ENCODE measurements at places on chromosomes 4 and X.

DNA sequence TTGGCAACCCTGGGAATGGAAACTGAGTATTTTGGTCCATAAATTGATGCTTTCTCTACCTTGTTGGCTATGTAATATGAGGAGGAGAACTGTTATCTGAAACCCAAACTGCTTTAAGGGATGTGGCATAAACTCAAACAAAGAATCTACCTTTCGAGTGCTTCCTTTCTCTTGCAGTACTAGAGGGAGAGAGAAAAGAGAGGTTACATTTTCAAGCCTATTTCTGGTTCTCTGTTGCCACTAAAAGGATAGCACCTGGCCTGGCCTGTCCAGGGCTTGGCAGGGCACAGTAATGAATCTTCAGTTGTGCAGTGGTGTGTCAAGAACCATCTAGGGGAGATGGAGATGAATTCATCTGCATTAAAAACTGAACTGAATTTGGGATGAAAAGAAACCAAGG, 308.6 kb downstream of the PTTG2 start:
- no peak overlapping the region for H3K27ac ChIP-seq
- no peaks in the 10 kb centered on the region for H3K4me1 ChIP-seq
- no peaks in the 10 kb centered on the region for H3K36me3 ChIP-seq
- no peaks in the 10 kb centered on the region for H3K27me3 ChIP-seq
- no peak overlapping the region for H3K4me3 ChIP-seq
- DNase-seq, result no peak

GRCh38 chrX:26845056-26845455, 618.1 kb downstream of the PPP4R3C start:
- no peak for DNase-seq
- no peaks in the 10 kb centered on the region for H3K27me3 ChIP-seq
- H3K27ac ChIP-seq, result no peak overlapping the region
- no peaks in the 10 kb centered on the region for H3K4me1 ChIP-seq

GRCh38 chr4:113759696-113760093, 1.8 kb downstream of the CAMK2D start:
- no peak for DNase-seq
- H3K36me3 ChIP-seq, result no peaks in the 10 kb centered on the region
- peak overlapping the region; percentile 91 for H3K27ac ChIP-seq
- H3K4me1 ChIP-seq, result peaks cover 54% of the 10 kb centered on the region
- no peaks in the 10 kb centered on the region for H3K27me3 ChIP-seq
- H3K4me3 ChIP-seq, result peak overlapping the region; percentile 83

DNA sequence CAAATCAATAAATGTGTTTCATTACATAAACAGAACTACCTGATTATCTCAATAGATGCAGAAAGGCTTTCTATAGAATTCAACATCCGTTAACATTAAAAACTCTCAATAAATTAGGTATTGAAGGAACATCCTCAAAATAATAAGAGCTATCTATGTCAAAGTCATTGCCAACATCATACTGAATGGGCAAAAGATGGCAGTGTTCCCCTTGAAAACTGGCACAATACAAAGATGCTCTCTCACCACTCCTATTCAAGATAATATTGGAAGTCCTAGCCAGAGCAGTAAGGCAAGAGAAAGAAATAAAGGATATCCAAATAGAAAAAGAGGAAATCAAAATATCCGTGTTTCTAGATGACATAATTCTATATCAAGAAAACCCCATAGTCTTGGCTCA, 466.4 kb downstream of the MAGEE1 start:
- H3K27ac ChIP-seq, result no peak overlapping the region
- no peaks in the 10 kb centered on the region for H3K4me1 ChIP-seq
- no peak for DNase-seq
- no peaks in the 10 kb centered on the region for H3K36me3 ChIP-seq
- H3K4me3 ChIP-seq, result no peak overlapping the region

DNA sequence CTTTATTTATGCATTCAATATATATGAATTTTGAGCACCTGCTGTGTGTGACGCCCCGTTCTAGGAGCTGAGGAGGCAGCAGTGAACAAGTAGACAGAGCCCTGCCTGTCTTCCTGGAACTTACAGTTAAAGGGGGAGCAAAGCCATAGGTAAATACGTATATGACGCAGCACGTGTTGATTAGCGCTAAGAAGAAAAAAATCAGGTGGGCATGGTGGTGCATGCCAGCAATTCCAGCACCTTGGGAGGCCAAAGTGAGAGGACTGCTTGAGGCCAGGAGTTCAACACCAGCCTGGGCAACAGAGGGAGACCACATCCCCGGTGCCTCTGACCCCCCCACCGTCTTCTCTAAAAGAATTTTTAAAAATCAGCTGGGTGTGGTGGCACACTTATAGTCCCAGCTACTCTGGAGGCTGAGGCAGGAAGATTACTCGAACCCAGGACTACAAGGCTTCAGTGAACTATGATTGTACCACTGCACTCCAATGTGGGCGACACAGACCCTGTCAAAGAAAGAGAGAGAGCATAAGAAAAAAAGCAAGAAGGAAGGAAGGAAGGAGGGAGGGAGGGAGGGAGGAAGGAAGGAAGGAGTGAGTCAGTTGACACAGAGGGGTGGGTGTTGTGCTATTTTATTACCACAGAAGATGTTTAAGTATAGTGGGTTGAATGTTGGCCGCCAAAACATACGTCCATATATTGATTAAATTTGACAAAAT, 5.4 kb upstream of the KIAA0232 start:
- H3K36me3 ChIP-seq, result no peaks in the 10 kb centered on the region
- peaks cover 2% of the 10 kb centered on the region for H3K27me3 ChIP-seq

DNA sequence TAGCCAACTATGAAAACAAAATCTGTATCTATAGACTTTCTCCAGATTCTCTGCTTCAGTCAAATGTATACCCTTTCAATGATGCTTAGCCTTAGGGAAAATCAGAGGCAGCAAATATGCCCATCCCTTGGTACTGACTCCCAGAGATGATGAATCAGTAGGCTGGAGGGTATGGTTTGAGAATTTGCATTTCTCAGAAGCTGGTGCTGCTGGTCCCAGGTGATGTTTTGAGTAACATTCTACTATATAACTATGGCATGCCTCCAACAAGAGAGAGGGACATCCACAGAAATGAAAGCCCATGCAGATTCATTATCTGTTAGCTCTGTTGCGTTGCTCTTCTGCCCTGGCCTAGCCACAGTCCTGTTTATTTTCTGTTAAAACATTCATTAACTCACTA, 13.6 kb downstream of the TNIP3 start:
- no peaks in the 10 kb centered on the region for H3K36me3 ChIP-seq
- no peak for DNase-seq
- H3K27ac ChIP-seq, result no peak overlapping the region
- no peaks in the 10 kb centered on the region for H3K27me3 ChIP-seq
- peaks cover 19% of the 10 kb centered on the region for H3K4me1 ChIP-seq
- no peak overlapping the region for H3K4me3 ChIP-seq

DNA sequence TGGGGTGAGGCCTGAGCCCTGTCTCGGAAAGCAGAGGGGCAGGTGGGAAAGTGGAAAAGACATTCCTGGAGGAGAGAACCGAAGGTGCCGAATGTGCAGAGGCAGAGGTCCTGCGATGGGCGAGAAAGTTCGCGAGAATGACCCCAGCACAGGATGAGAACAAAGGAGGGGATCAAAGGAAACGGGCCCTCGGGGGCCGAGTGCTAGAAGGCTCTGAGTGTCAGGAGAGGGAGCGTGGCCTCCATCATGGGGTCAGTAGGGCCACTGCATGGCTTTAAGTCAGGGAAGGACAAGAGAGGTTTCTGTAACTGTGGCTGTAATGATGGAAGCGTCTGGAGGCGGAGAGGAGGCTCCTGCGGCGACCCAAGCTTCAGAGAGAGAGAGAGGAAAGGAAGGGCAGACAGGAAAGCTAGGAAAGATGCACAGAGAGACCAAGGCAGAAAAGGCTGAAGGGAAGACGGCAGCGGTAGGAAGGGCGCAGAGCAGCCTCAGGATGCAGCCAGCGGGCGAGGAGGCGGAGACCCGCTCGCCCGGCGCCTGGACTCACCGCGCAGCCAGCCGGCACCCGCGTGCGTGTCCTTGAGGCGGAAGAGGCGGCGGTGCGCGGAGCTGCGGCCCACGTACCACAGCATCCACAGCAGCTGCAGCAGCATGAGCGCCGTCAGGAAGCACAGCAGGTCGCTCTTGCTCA, 669 bp downstream of the OTOP1 start:
- no peaks in the 10 kb centered on the region for H3K4me1 ChIP-seq
- peak overlapping the region; percentile 54 for H3K4me3 ChIP-seq
- peaks cover 5% of the 10 kb centered on the region for H3K36me3 ChIP-seq
- peaks cover 56% of the 10 kb centered on the region for H3K27me3 ChIP-seq

- no peak for DNase-seq
- H3K27me3 ChIP-seq, result no peaks in the 10 kb centered on the region
- H3K27ac ChIP-seq, result no peak overlapping the region
- H3K36me3 ChIP-seq, result no peaks in the 10 kb centered on the region
- H3K4me1 ChIP-seq, result peaks cover 13% of the 10 kb centered on the region
These were observed 130.5 kb downstream of the SMIM20 start for GRCh38 chr4:26044524-26044923.

- peaks cover 8% of the 10 kb centered on the region for H3K36me3 ChIP-seq
- no peak for DNase-seq
- no peak overlapping the region for H3K27ac ChIP-seq
- peaks cover 3% of the 10 kb centered on the region for H3K4me1 ChIP-seq
These were observed 110.1 kb downstream of the PGRMC2 start for GRCh38 chr4:128177498-128177897.

- no peaks in the 10 kb centered on the region for H3K36me3 ChIP-seq
- peaks cover 2% of the 10 kb centered on the region for H3K27me3 ChIP-seq
- H3K27ac ChIP-seq, result no peak overlapping the region
- no peaks in the 10 kb centered on the region for H3K4me1 ChIP-seq
- no peak overlapping the region for H3K4me3 ChIP-seq
These were observed 19.0 kb upstream of the DCX start for GRCh38 chrX:111431001-111431400.

GRCh38 chr4:11474146-11474545, 45.5 kb upstream of the HS3ST1 start:
- no peaks in the 10 kb centered on the region for H3K27me3 ChIP-seq
- H3K27ac ChIP-seq, result no peak overlapping the region
- no peak for DNase-seq
- no peaks in the 10 kb centered on the region for H3K36me3 ChIP-seq

GRCh38 chr4:168744021-168744420, 247.2 kb downstream of the PALLD start:
- no peak for DNase-seq
- H3K27ac ChIP-seq, result peak overlapping the region; percentile 88
- H3K36me3 ChIP-seq, result peaks cover 37% of the 10 kb centered on the region
- H3K4me3 ChIP-seq, result no peak overlapping the region
- H3K27me3 ChIP-seq, result no peaks in the 10 kb centered on the region
- H3K4me1 ChIP-seq, result peaks cover 74% of the 10 kb centered on the region

DNA sequence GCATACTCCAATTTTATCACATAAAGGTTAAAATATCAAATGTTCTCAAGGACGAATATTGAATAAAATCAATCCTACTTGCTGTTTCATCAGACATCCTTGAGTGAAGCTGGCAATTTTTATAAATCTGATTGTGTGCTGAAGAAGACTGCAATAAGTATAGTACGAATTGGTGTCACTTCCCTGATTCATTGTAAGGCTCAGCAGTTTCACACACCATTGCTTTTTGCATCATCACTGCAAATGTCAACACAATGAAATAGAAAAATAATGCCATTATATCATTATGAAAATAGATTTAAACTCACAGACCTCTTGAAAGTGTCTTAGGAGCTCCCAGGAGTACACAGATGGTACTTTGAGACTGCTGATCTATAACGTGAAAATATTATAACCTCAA, 172.5 kb downstream of the ANKRD50 start:
- DNase-seq, result no peak
- no peak overlapping the region for H3K27ac ChIP-seq

DNA sequence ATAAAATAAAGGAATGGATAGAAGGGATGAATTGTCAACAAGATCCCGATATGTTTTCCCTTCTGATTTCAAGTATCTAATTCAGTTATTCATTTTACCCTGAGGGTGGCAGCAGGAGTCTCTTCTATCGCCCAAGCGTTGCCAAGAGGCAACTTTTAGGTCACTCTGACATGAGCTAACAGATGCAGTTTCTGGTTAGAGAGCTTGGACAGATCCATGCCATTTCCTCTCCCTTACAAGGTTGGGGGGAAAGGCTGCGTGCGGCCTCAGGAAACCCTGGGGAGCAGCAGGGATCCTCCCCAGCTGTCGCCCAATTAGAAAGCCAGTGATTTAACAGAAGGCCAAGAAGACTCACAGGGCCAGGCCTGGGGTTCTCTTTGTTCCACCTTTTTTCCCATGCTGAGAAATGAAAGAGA, 35.3 kb upstream of the WAS start:
- no peak overlapping the region for H3K4me3 ChIP-seq
- DNase-seq, result no peak
- H3K27ac ChIP-seq, result no peak overlapping the region
- H3K27me3 ChIP-seq, result no peaks in the 10 kb centered on the region

GRCh38 chr4:121819216-121819965, 4.3 kb downstream of the CCNA2 start:
- H3K27me3 ChIP-seq, result no peaks in the 10 kb centered on the region
- DNase-seq, result no peak
- no peak overlapping the region for H3K4me3 ChIP-seq
- peaks cover 11% of the 10 kb centered on the region for H3K36me3 ChIP-seq

DNA sequence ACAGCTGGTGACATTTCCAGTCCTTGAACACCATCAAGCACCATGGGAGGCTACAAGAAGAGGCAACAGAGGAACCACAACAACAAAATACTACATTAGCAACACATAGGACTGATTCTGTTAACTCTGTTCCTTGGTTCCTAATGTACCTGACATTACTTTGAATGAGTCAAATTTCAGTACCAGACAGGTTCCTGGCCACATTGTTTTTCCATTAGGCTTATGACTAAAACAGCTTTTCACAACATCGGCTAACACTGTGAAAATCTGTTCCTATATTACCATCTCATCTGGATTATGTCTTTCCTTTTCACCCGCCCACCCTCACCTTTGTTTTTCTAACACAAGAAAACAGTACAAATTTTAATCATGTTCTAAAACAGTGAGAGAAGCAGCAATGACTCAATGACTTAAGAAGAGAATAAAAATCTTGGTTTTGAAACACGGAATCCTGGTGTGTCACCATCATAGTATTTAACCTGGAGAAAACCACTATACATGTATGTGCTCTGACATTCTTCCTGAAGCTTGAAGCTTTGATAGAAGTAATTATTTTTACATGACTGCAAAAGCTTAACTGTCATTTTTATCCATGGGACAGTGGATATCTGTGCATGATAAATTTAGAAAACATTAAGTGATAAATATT, 143.9 kb downstream of the SCFD2 start:
- H3K4me3 ChIP-seq, result no peak overlapping the region
- H3K27me3 ChIP-seq, result no peaks in the 10 kb centered on the region
- DNase-seq, result no peak
- no peaks in the 10 kb centered on the region for H3K4me1 ChIP-seq
- peaks cover 4% of the 10 kb centered on the region for H3K36me3 ChIP-seq

DNA sequence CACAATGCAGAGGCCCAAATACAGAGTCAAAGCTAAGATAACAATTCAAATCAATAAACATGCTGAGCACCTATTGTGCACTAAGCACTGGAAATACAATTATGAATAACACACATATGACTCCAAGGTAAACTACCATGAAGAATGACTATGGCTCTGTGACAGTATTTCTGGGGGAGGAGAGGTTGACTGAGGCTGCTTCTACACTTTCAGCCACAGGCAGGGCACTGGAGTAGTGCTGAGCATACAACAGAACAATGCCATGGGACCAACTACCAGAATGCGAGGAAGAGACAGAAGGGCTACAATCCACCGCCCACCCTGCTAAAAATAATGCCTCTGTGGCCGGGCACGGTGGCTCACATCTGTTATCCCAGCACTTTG, 13.7 kb downstream of the TEC start:
- peaks cover 6% of the 10 kb centered on the region for H3K36me3 ChIP-seq
- H3K27me3 ChIP-seq, result peaks cover 33% of the 10 kb centered on the region
- H3K4me3 ChIP-seq, result no peak overlapping the region
- H3K27ac ChIP-seq, result no peak overlapping the region
- peaks cover 5% of the 10 kb centered on the region for H3K4me1 ChIP-seq

GRCh38 chr4:120472447-120473131, 405.9 kb upstream of the MAD2L1 start:
- no peak overlapping the region for H3K27ac ChIP-seq
- no peak overlapping the region for H3K4me3 ChIP-seq
- no peaks in the 10 kb centered on the region for H3K4me1 ChIP-seq
